Cortex of kidney (tissue), 1 donor: ENCODE measurements at places on chromosomes 3 and 15.

DNA sequence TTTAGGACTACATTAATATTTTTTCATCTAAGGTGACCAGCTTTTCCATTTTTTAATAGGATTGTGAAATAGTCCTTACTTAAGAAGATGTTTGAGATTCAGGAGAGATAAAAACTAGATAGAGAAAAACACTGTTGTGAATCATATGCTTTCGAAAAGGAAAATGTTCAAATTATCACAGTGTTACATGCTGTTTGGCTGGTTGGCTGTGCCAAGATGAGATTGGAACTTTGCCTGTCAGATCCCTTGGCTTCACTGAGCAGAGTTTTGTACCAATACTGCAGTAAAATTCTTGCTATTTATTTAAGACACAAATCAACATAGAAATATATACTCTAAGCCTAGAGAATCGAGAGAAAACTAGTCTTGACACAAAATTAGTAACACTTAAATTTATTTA lies 117.2 kb downstream of the OXSM start:
- DNase-seq, result no peak

- DNase-seq, result no peak
Measured at GRCh38 chr3:177529716-177530335, 332.5 kb upstream of the TBL1XR1 start.

GRCh38 chr15:91258415-91258759 lies 158.3 kb downstream of the SV2B start:
- no peak for DNase-seq

DNA sequence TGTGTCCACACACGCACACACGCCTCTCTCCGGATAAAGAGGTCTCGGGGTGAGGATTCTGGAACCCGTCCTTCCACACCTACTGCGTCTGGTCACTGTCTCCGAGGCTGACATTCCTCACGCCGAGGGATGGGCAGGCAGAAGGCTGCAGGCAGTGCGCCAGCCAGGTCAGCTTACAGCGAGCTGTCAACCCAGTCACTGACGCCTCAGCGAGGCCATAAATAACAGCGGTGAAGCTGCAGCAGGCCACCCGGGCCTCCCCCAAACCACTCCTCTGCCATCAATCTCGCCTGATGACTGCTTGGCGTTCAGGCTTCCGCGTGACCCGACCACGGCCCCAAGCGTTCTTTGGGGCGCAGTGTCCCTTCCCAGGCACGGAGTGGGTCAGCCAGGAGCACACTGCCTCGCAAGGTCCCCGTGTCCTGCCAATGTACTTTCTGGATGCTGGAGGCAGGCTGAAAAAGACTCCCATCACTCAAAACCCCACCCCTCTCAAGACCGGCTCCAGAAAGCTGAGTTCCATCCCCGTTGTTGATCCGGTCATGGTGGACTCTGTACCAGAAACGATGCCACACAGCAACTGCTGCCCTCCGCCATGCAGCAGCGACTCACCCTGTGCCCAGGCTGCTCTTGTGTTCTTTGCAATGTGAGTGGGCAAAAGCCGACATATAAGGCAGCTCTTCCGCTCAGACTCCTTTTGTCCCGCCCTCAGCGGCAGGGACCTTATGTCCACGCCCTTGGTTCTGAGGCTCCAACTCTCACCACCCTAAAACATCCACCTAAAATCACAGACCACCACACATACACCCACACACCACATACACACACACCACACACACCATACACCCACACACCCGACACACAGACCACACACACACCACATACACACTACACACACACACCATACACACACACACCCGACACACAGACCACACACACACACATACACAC lies 27.1 kb downstream of the CPN2 start:
- DNase-seq, result no peak
